ENCODE measurements at places on chromosomes 5 and 9.
A peak's percentile ranks its signal among the peaks of the same experiment; 100 is the strongest.

GRCh38 chr9:6552498-6553121 lies 92.9 kb downstream of the GLDC start:
- no peak for DNase-seq

GRCh38 chr9:133188843-133189180 lies 20.2 kb downstream of the OBP2B start:
- no peak for DNase-seq

DNA sequence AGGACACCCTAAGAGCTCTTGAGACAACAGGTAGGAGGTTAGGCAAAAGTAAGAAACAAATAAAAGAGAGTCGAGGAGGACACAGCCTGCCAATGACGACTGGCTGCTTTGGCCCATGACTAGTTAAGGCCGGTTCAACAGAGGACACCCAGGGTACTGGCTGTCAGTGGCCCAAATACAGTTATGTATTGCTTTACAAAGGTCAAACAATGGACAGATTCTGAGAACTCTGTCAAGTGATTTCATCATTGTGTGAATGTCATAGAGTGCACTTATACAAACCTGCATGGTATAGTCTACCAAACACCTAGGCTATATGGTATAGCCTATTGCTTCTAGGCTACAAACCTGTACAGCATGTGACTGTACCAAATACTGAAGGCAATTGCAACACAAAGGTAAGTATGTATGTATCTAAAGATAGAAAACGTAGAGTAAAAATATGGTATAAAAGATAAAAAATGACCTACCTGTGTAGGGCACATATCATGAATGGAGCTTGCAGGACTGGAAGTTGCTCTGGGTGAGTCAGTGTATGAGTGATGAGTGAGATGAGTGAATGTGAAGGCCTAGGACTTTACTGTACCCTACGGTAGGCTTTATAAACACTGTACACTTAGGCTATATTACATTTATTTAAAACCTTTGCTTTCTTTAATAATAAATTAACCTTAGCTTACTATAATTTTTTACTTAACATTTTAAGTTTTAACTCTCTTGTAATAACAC lies 6.5 kb upstream of the FAM81B start:
- DNase-seq: no peak

DNA sequence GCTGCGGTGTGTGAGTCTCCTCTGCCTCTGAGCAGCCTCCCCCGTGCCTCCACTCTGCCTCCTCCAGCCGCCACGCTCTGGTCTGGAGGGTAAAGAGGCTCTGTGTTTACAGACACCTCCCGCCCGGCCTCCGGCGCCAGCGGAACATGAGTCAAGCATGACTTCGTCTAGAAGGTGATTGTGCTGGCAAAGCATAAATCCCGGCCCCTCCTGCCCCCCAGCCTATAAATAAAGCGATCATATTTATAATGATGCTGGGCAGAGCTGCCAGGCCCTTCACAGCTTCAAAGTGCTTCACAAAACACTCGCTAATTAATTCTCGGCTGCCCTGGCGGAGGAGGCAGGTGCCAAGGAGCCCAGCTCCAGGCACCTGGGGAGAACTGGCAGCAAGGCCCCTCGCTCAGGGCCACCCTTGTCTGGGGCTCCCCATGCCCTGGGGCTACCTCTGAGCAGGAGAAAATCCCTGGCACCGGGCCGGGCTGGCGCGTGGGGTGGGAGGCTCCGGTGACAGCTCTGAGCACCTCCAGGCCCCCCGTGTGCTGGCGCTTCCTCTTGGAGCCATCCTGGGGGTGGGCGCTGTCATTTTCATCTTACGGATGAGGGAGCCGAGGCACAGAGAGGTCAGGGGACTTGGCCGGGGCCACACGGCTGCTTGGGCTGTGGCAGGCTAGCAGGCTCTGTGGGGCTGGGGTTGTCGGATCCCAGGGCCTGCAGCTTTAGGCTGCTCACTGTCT lies 87.8 kb downstream of the RXRA start:
- peak; percentile 99 for DNase-seq
